ENCODE measurements at places on chromosomes 11 and 22. TPM values are rescaled to one million over a fixed set of nuclear protein-coding genes. Genes with fewer than 3 reads are reported as not detected.

DNA sequence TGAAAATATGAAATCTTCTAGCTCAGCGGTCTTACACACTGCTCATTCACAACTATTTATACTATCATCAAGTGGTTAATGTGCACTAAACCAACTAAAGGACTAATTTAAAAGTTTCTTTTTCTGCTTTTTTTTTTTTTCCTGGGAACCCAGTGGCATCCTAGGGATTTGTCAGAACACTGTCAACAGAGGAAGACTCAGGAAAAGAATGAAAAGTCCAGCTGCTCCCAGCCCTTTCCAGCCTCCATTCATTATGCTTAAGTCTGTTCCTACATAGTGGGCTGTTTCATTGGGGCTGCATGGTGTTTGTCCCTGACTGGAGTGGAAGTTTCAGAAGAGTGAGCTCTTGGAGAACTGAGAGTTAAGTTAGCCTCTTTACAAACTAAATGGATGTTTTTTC is 391.1 kb downstream of the AASDHPPT start:
- DNase-seq = no peak

- DNase-seq = no peak
Observed at GRCh38 chr11:86138958-86139357, 70.1 kb upstream of the PICALM start.

DNA sequence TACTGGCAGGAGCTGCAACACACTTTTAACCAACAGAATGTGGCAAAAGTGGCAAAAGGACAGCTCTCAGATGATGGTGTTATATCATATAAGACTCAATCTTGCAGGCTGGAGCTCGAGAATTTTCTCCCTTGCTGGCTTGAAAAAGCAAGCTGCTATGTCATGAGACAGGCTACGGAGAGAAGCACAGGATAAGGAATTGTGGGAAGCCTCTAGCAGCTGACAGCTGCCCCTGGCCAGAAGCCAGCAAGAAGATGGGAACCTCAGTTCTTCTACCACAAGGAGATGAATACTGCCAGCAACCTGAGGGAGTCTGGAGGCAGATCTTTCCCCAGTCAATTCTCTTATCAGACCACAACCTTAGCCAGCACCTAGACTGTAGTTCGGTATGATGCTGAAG is 24.6 kb downstream of the FXYD6 start:
- no peak for DNase-seq

Gene SEC14L2
- total RNA-seq = 12.8 TPM

DNA sequence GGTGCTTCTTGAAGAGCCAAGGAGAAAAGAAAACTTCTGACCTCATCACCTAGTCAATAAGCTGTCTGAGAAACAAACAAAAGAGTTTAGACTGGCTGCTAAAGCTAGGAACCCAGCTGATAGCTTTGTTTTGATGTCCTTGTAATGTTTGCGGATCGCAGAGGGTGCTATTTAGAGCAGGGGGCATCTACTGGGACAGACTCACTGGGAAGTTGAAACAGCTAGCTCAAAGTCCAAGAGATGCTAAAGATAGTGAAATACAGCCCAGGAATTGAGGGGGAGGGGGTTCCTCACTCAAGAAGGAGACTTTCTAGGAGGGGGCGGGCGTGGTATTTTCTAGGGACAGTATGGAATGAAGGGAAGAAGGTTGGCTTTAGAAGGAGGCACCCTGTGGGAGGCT is 18.9 kb downstream of the ZBTB16 start:
- DNase-seq = peak; percentile 58

Measured in suprapubic skin (tissue), 4 donors.